ENCODE measurements at places on chromosomes 1 and 21.

GRCh38 chr1:60921175-60921574 is 161.2 kb upstream of the NFIA start:
- H3K4me3 ChIP-seq: no peak overlapping the region
- DNase-seq: no peak
- H3K27ac ChIP-seq: no peak overlapping the region
- H3K27me3 ChIP-seq: no peaks in the 10 kb centered on the region
- no peaks in the 10 kb centered on the region for H3K36me3 ChIP-seq

- peak overlapping the region; percentile 68 for H3K27ac ChIP-seq
- H3K4me3 ChIP-seq: no peak overlapping the region
- H3K4me1 ChIP-seq: no peaks in the 10 kb centered on the region
- no peaks in the 10 kb centered on the region for H3K36me3 ChIP-seq
These were observed 86.2 kb downstream of the NGF start for GRCh38 chr1:115251856-115252255.

GRCh38 chr21:38661889-38662568 is 143.7 kb upstream of the ETS2 start:
- H3K27ac ChIP-seq: no peak overlapping the region
- no peaks in the 10 kb centered on the region for H3K36me3 ChIP-seq
- H3K27me3 ChIP-seq: peaks cover 33% of the 10 kb centered on the region
- no peak for DNase-seq

- H3K27me3 ChIP-seq: no peaks in the 10 kb centered on the region
- H3K27ac ChIP-seq: no peak overlapping the region
- H3K4me1 ChIP-seq: no peaks in the 10 kb centered on the region
- H3K4me3 ChIP-seq: no peak overlapping the region
- no peaks in the 10 kb centered on the region for H3K36me3 ChIP-seq
These were observed 70.4 kb downstream of the TUT4 start for GRCh38 chr1:52482326-52483004.

- no peaks in the 10 kb centered on the region for H3K4me1 ChIP-seq
- H3K36me3 ChIP-seq: no peaks in the 10 kb centered on the region
- H3K27me3 ChIP-seq: peaks cover 12% of the 10 kb centered on the region
- no peak overlapping the region for H3K4me3 ChIP-seq
These were observed 52.4 kb downstream of the TMEM53 start for GRCh38 chr1:44621841-44622286.

DNA sequence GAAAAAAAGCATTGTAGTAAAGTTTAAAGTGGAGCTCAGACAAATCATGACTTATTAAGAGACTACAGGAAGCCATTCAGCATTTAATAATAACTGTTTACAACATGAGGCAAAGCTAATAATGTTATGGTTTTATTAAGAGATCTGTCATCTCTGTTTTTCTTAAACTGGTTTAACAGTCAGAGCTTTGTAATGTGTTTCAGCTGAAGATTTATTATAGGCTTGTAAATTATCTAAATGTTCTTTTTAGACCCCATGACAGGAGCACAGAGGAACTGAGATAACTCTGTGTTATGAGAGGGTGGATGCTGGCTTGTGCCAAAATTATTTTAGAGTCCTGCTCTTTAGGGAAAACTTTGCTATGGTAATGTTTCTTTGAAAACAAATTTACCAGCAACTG is 38.0 kb upstream of the RWDD3 start:
- no peak for DNase-seq
- no peaks in the 10 kb centered on the region for H3K27me3 ChIP-seq
- no peak overlapping the region for H3K4me3 ChIP-seq
- no peak overlapping the region for H3K27ac ChIP-seq

DNA sequence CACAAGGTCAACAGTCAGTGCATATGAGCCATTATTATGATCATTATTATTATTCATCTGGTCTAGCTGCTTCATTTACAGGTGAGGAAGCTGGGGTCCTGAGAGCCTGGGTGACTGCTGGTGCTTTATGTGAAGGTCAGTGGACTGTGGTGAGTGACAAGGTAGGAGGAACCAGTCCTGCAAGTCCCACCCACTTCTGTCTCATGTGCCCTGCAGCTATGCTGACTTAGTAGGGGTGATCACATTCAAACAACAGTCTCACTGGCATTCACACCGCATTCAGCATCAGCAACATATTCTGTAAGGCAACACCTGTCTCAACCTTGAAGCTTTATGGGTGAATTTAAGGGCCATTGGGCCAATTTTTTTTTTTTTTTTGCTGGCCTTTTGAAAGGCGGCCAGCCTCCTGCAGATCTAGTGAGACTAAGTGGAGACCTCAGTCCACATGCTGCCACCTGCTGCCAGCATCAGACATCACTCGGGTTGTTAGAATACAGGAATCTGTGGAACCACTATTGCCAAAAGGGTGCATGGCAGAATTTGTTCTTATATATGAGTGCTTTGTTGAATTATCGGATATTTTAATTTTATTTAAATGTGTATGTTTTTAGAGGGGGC is 59.9 kb upstream of the CACNA1E start:
- H3K27ac ChIP-seq: no peak overlapping the region
- peak; percentile 60 for DNase-seq
- no peaks in the 10 kb centered on the region for H3K27me3 ChIP-seq
- no peaks in the 10 kb centered on the region for H3K36me3 ChIP-seq
- H3K4me1 ChIP-seq: no peaks in the 10 kb centered on the region
- H3K4me3 ChIP-seq: no peak overlapping the region

DNA sequence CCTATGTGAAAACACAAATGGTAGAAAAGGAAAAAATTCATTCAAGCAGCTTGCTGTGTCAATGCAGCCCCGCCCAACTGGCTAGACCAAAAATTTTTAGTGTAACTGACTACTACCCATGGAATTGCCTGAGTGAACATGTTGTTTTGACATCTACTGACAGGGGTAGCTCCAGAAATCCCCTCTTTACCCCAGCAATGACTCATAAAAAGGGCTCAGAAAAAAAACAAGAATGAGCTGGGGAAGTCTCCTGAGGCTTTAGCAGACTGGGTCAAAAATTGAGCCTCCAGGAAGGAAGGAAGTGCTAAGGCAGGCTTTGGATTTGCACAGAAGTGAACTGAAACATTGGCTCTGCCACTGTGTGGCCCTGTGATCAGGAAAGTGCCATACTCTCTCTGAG is 24.4 kb upstream of the FGGY start:
- H3K27ac ChIP-seq: no peak overlapping the region
- DNase-seq: no peak
- no peak overlapping the region for H3K4me3 ChIP-seq
- no peaks in the 10 kb centered on the region for H3K36me3 ChIP-seq

DNA sequence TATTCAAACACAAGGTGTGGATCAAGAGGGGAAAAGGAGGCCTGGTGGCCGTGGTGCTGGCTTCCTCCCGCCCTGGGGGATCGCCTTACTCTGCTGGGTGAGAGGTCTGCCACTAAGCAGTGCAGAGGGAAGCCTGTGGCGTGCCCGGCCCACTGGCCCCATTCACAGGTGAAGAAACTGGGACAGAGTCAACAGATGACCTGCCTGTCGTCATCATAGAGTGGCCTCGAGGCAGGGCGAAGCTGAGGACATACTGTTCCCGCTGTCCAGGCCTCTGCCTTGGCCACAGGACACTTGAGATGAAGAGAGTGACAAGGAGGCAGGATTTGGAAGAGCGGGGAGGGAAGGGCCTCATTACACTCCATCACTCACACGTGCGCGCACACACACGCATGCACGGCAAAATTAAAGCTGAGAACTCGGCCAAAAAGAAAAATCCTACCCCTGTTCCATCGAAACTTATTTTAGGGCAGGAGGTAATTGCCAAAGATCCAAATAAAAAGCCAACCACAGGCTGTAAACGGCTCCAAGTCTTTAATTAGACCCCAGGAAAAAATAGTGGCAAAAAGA is 50.5 kb downstream of the CASZ1 start:
- H3K36me3 ChIP-seq: no peaks in the 10 kb centered on the region
- no peaks in the 10 kb centered on the region for H3K4me1 ChIP-seq
- H3K27me3 ChIP-seq: no peaks in the 10 kb centered on the region
- peak; percentile 43 for DNase-seq
- no peak overlapping the region for H3K27ac ChIP-seq
- no peak overlapping the region for H3K4me3 ChIP-seq

- DNase-seq: no peak
- H3K27ac ChIP-seq: no peak overlapping the region
- no peaks in the 10 kb centered on the region for H3K4me1 ChIP-seq
- H3K27me3 ChIP-seq: no peaks in the 10 kb centered on the region
These were observed 43.0 kb downstream of the PRKAB2 start for GRCh38 chr1:147129116-147129873.

DNA sequence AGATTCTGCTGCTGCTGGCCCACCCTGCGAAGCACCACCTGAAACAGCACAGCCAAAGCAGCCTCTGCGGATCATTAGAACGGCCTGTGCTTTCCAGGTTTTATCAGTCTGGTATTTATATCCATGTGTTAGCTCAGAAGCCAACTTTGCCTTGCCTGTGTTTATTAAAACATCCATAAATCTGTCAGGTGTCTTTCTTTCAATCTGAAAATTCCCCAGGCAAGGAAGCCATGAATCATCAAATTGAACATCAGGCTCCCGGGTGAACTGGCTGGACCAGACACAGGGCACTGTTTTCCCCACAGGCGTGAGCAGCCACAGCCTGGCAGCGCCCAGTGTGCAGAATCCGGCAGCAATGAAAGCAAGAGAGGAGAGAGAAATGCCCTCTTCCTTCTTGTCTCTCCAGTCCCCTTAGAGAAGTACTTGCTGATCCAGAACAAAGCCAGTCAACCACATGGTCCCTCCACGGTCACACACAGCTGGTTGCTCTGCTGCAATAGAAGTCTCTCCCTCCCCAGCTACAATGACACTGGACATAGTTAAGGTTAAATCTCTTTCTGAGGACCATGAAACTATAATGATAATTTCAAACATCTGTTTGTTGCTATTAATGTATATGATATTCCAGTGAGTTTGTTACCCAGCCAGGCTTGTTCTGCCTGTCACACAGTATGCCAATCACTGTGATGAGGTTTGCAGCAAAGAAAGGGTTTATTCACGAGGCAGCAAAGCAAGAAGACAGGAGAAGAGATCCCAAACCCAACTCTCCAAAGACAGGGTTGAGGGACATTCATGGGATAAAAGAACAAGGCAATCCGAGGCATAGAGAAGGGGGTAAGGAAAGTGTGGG is 212.1 kb upstream of the FMN2 start:
- DNase-seq: no peak
- H3K27ac ChIP-seq: no peak overlapping the region
- H3K27me3 ChIP-seq: no peaks in the 10 kb centered on the region
- H3K4me1 ChIP-seq: no peaks in the 10 kb centered on the region

DNA sequence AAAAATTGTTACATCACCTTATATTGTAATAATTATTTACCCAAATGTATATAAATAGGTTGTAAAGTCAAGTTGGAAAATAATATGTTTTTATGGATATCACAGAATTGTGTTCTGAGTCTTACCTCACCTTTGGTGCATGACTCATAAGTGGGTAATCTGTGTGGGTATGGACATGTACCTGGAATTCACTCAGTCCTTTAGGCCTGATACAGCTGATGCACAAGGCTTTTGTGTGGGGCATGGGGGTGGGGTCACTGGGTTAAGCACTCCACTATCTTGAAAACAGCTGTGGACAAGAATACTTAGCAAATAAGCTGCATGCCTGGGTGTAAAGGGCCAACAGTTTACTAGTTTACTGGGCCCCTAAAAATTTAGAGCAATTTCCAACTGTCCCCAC is 34.4 kb downstream of the INKA2 start:
- H3K4me1 ChIP-seq: no peaks in the 10 kb centered on the region
- DNase-seq: peak; percentile 75
- no peak overlapping the region for H3K4me3 ChIP-seq

DNA sequence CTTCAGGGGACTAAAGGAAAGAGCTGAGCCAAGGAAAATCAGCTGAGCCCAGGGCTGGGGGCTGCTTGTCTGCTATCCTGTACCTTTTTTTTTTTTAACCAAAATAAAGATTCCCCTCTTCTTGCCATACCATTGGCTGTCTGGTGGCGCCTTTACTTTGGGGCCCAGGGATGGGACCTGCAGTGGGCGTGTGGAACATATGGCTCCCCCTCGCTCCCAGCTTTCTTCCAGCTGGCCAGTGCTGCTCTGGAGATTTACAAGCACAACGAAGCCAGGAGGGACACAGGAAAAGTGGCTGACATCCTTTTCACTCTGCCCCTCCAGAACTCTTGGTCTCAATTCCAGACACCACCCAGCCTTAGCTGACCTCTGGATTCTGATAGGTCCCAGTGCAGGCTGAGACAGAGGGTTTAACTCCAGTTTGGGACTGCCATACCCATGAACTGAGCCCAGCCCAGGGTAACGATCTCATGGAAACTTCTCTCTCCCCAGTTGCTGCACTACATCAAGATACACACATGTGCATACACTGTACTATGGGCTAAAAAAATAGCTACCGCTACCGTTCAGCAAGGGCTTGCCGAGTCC is 5.4 kb upstream of the SFN start:
- H3K27ac ChIP-seq: peak overlapping the region; percentile 12
- DNase-seq: no peak
- peaks cover 23% of the 10 kb centered on the region for H3K4me1 ChIP-seq
- no peak overlapping the region for H3K4me3 ChIP-seq
- peaks cover 31% of the 10 kb centered on the region for H3K36me3 ChIP-seq

DNA sequence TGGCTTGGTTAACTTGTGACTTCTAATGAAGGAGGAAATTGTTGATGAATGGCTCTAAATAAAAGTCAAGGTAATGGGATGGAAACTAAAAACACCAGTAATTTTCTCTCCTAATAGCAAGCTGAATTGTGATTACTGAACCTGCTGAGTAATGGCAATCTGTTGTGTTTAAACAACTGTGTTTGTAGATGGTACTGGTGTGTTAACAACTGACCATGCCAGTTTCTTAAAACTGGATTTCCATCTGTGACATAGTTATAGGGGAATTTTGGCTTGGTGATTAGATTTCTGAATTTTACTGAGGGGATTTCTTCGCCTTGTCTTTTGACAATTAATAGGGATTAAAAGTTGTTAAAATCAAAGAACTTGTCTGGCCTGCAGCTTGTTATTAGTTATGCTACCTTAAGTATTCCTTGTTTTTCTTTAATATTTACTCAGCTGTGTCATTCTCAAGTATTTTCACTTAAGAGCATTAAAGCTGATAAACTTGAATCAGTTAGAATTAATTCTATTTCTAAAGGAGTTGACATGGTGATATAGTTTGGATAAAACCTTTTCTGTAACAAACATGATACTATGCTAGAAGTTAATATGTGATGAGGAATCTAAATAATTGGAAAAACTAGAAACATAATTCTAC is 7.9 kb upstream of the ERO1B start:
- no peak for DNase-seq
- H3K4me3 ChIP-seq: no peak overlapping the region
- H3K4me1 ChIP-seq: no peaks in the 10 kb centered on the region
- no peak overlapping the region for H3K27ac ChIP-seq
- H3K27me3 ChIP-seq: no peaks in the 10 kb centered on the region

DNA sequence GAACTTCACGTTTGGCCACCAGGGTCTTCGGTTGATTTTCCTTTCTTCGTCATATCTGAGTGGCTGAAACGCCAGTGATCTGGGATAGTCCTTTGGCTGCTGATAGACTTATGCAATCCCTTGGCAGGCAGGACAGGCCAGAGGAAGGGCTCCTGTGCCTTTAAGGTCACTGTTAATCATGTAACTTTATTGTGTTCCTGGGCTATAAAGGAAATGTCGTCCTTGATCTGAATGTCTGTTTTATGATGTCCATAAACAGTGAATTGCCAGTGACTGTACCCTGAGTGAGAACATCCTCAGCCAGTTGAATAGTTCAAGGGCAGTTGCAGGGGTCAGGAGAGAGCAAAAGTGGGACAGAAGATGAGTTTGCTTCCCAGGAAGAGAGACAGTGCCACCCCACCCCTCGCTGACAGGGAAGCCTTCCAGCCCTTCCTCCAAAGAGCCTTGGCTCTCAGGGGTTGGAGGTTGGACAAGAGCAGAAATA is 68.0 kb downstream of the PDE9A start:
- H3K4me3 ChIP-seq: no peak overlapping the region

All from trophoblast cell (in vitro differentiated cells and primary cell).